ENCODE measurements at places on chromosomes 16 and 17.
A peak's percentile ranks its signal among the peaks of the same experiment; 100 is the strongest.

- no peak for DNase-seq
Observed at GRCh38 chr17:42472709-42473521, 14.2 kb downstream of the ATP6V0A1 start.

GRCh38 chr16:35011-35677, 18.3 kb downstream of the POLR3K start:
- DNase-seq = no peak

DNA sequence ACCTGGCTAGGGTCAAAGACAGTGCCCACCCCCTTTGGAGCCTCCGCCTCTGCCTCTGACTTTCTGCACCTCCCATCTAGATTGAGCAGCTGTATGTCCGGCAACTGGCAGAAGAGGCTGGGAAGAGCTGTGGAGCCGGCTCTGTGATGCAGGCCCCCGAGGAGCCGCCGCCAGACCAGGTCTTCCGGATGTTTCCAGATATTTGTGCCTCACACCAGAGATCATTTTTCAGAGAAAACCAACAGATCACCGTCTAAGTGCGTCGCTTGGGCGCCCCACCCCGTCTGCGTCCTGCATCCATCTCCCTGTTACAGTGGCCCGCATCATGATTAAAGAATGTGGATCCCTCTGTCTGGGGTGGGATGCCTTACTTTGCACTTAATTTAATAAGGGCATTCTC, 22.1 kb downstream of the IRF8 start:
- DNase-seq = no peak

GRCh38 chr16:27215660-27216059, 12.3 kb downstream of the KDM8 start:
- no peak for DNase-seq

DNA sequence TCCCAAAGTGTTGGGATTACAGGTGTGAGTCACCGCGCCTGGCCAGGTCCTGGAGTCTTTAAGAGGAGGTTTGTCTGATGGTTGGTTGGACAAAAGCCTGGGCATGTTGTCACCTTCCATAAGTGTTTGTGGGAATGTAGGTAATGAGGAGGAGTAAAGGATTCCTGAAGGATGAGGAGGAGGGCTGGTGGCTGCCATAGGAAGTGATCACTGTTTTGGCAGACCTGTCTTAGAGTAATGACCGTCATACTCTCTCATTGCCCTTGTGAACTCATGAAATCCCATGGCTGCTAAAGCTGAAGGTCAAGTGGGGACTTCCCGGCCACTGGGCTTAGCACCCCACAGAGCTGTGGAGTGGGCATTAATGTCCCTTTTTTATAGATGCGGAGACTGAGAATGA, 40.5 kb downstream of the TENT4B start:
- DNase-seq = no peak

DNA sequence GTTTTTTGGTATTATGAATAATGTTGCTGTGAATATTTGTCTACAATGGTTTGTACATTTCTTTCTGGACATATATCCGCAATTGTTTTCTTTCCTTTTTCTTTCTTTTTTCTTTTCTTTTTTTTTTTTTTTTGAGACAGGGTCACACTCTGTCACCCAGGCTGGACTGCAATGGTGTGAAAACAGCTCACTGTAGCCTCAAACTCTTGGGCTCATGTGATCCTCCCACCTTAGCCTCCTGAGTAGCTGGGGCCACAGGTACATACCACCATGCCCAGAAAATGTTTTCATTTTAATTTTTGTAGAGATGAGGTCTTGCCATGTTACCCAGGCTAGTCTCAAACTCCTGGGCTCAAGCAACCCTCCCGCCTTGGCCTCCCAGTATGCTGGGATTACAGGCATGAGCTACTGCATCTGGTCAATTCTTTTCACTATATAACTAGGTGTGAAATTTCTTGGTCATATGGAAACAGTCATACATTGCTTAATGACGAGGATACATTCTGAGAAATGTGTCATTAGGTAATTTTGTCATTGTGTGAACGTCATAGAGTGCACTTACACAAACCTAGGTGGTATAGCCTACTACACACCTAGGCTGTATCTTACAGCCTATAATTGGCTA, 15.2 kb downstream of the IL21R start:
- DNase-seq = no peak

- peak; percentile 21 for DNase-seq
Observed at GRCh38 chr17:7132511-7133094, 18.0 kb upstream of the ASGR2 start.

GRCh38 chr17:11081342-11081741, 159.7 kb upstream of the SHISA6 start:
- DNase-seq = no peak

DNA sequence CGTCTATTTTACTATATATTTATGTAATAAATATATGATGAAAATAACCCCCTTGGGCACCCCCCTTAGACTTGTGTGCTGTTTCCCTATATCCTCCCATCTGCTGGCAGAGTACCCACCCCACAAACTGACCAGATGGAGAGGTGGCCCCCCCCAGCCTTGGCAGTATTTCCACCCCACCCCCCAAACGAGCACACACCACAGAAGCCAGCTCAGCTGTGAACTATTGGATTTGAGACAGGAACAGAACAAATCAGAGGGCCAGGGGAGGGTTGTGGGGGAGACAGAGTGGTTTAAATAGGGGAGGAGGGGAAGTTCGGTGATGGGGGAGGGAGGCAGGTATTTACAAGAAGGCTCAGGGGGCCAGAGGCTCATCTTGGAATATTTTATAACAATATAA, 7.8 kb downstream of the NR1D1 start:
- DNase-seq = no peak

- DNase-seq = peak; percentile 37
Observed at GRCh38 chr17:28925912-28926365, 23.1 kb upstream of the DHRS13 start.

- no peak for DNase-seq
Observed at GRCh38 chr17:45009676-45010467, 41.6 kb downstream of the DCAKD start.

- no peak for DNase-seq
Observed at GRCh38 chr17:55710829-55711496, 11.7 kb downstream of the TMEM100 start.

GRCh38 chr16:1297018-1297696, 12.3 kb upstream of the UBE2I start:
- DNase-seq = no peak

GRCh38 chr16:83453977-83454376, 353.8 kb upstream of the HSBP1 start:
- no peak for DNase-seq

DNA sequence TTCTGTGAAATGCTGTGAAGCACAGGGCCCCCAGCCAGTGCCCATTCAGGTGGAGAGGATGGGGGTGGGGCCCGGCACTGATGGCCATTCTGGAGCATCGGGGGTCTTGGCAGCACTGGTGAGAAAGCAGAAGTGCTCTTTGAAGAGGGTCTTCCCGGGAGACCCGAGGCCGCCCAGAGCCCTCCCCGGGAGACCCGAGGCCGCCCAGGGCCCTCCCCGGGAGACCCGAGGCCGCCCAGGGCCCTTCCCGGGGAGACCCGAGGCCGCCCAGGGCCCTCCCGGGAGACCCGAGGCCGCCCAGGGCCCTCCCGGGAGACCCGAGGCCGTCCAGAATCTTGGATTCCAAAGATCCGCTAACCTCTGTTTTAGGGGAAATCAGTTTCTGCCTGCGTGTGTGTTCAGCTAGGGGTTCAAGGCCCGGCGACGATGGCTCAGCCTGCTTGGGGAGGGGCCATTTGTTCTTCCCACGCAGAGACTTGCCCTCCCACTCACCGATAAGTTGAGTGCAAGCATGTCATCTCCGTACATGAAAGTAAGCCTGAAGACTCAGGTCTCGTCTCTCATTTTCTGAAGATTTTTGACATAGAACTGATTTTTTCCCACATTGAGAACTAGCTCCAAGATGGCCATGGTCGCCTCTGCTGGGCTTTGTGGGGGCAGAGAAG, 35.2 kb upstream of the CAPN15 start:
- DNase-seq = no peak

GRCh38 chr17:45306623-45307022, 10.2 kb downstream of the MAP3K14 start:
- no peak for DNase-seq

DNA sequence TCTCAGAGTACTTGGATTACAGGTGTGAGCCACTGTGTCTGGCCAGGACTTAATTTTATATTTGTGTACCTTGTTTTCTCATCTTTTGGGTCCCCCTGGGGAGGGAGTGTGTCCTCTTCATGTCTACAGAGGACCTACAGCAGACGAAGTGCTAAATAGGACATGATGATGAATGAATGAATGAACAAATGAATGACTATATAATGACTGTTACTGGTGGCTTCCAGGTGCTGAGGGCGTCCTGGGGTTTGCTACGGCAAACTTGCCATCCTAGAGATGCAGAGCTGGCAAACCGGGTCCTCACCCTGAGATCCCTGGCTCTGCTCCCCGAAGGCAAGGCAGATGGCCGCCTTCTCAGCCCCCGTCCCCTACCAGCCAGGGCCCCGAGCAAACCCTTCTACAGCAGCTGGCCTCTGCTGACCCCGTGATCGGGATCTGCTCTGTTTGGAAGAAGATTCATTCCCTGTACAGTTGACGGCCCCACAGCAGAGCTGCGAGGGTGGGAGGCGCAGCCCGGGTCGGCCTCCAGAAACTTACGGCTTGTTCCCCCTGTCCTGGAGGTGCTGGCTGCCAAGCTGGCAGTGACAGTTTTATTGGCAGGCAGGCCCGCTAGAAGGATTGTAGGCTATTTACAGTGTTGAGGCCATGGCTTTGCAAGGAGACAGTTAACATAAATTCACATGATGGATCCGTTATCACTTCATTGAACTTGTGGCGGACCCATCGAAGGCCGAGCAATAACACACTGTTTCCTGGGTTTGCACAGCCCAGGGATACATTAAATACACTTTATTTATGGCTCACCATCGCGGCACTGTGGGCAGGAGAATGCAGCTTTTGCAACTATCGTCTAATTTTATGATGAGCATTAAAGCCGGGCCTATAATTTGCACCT, 197.7 kb upstream of the GSE1 start:
- DNase-seq = no peak

- no peak for DNase-seq
Observed at GRCh38 chr17:80918731-80919130, 72.9 kb upstream of the CHMP6 start.

DNA sequence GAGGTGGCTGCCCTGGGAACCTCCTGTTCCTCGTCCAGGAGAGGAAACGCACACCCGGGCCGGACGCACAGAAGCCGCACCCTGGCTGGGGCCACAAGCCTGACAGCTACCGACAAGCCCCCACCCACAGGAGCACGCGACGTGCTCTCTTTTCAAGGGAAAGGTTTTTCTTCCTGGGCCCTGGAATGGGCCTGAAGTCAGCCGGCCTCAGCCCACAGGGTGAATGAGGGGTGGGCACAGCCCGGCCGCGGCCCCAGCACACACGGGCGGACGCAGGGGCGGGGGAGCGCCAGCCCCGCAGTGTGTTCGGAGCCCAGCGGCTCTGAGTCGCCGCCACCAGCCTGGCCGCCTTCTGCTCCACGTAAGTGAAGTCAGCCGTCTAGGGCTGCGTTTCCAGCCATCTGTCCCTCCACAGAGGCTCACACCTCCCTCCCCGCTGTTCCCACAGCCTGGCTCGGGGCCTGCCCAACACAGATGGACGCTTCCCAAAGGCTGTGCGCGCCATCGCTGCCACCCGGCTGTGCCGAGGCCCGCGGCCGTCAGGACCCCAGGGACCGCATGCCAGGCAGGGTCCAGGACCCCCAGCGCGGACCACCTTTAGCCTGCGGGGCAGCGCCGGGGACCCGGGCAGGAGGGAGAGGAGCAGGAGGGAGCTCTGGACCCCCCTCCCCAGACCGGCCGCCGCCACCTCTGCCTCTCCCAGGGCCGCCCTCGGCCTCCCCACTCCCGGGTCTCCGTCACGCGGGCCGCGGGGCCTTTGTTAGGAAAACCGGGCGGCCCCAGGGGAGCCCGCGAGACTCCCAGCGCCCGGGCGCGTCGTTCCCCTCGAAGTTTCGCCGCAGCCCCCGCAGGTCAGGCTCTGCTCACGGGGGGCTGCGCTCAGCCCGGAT, 36.8 kb downstream of the CBFA2T3 start:
- DNase-seq = no peak

GRCh38 chr16:50747207-50747956, 5.5 kb downstream of the CYLD start:
- no peak for DNase-seq

DNA sequence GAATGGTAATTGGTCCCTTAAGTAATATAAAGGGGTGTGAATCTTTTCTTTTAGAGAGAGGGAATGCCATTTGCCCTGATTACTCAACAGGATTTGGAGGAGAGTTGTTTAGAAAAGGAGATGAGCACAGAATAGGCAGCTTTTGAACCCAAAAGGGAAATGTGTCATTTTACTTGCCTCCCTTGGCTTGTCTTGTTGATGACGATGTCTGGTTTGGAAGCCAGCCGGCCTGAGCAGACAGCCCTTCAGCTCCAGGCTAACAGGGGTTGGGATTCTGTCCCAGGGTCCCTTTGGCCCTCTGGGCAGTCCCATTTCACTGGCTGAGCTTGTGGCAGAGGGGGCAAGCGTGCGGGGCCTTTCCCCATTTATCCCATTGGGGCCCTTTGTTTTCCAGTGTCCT, 22.3 kb upstream of the PRKAR1A start:
- no peak for DNase-seq

- DNase-seq = no peak
Observed at GRCh38 chr17:61839300-61839786, 24.0 kb downstream of the BRIP1 start.

DNA sequence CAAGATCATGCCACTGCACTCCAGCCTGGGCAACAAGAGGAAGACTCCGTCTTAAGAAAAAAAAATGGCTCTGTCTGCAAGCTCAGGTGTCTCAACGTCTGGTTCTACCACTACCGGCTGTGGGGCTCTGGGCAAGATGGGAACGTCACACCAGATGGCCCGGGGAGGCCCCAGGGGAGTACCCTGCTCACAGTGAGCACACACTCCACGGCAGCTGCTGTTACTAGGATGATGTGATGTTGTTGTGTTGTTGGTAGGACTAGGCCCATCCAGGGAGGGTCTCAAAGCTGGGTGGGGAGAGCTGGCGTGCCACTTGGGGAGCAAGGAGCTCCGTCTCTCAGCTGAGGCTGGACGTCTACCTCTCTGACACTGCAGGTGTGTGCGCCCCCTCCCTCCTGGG, 9.4 kb upstream of the NPTX1 start:
- no peak for DNase-seq

DNA sequence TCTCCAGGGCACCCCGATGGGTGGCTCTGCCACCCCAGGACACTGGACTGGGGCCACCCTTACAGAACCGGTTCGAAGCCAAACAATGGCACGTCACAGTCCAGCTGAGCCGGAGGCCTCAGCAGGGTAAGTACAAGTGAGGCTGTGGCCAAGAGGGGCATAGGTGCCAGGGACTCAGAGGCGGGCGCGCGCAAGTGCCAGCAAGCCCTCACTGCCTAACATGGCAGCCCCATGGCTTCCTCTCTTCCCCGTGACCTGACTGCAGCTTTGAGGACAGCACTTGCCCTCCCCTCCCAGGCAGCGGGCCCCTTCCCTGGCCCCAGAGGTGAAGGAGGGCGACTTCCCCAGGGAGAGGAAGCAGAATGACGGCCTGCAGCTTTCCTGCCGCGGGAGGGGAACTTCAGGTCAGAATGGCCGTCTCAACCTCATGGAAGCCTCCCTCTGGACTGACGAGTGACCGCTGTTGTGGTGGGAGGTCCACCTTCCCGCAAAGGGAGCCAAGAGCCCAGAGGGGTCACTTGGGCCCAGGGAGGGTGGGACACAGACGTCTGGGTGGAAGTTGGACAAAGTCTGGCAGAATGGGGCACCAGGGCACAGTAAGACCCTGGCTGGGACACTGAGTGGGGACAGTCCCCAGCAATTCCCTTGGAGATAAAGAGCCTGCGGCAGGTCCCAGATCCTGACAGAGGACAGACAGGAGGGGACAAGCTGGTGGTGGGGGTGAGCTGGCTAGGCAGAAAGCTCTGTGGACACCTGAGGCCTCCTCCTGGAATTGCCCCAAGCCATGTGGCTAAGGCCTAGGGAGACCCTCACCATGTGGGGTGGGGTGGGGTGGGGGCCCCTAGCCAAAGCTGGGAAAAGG, 52.1 kb upstream of the TOB1 start:
- DNase-seq = no peak
